ENCODE measurements at places on chromosomes 12 and 14. TPM values are rescaled to one million over a fixed set of nuclear protein-coding genes. Genes with fewer than 3 reads are reported as not detected.

Gene RPGRIP1
- total RNA-seq: under 0.01 TPM

Gene LRRC43
- total RNA-seq: 0.13 TPM

Gene BHLHE41
- total RNA-seq: 3.1 TPM

Gene ZNF268
- 35.5 TPM for total RNA-seq

Gene SRSF9
- 72.5 TPM for total RNA-seq

Gene NCKAP5L
- 19.5 TPM for total RNA-seq

Gene RAD51AP1
- 4.9 TPM for total RNA-seq

Gene LMNTD1
- not detected for total RNA-seq

Gene PLEKHG7
- 0.13 TPM for total RNA-seq

Gene CLEC6A
- not detected for total RNA-seq

Gene WDR20
- total RNA-seq: 11.4 TPM

Gene NAV3
- 42.5 TPM for total RNA-seq

Gene SLC10A1
- not detected for total RNA-seq

Gene ALX1
- 0.26 TPM for total RNA-seq

Gene TNFAIP2
- total RNA-seq: 28.7 TPM

Gene DLGAP5
- total RNA-seq: 18.1 TPM

Gene ZDHHC22
- total RNA-seq: not detected

Gene AQP6
- not detected for total RNA-seq

Gene RNASE9
- not detected for total RNA-seq

Gene RFX4
- total RNA-seq: not detected

Gene SLC38A4
- total RNA-seq: 0.24 TPM

Gene KRT6A
- 20.6 TPM for total RNA-seq

Gene DIO2
- total RNA-seq: 1.4 TPM

Gene TGM1
- total RNA-seq: 0.52 TPM

Gene ABCD2
- total RNA-seq: 0.40 TPM

Gene IKZF4
- 2.6 TPM for total RNA-seq

Measured in epithelial cell of alveolus of lung (primary cell).